ENCODE measurements at places on chromosomes 5 and 9. TPM values are rescaled to one million over a fixed set of nuclear protein-coding genes. Genes with fewer than 3 reads are reported as not detected.

The ZNF883 gene
- total RNA-seq: 4.1 TPM

The CDH18 gene
- total RNA-seq: 0.41 TPM

The CLPTM1L gene
- total RNA-seq: 173 TPM

The CCNO gene
- total RNA-seq: 0.70 TPM

The VPS13A gene
- total RNA-seq: 12.2 TPM

The BTNL3 gene
- total RNA-seq: not detected

GRCh38 chr5:135921388-135921787 is 25.7 kb upstream of the IL9 start:
- DNase-seq: no peak

GRCh38 chr9:73149371-73150067 is 2.1 kb upstream of the ANXA1 start:
- DNase-seq: no peak

GRCh38 chr9:4235871-4236804 is 63.7 kb downstream of the GLIS3 start:
- no peak for DNase-seq

DNA sequence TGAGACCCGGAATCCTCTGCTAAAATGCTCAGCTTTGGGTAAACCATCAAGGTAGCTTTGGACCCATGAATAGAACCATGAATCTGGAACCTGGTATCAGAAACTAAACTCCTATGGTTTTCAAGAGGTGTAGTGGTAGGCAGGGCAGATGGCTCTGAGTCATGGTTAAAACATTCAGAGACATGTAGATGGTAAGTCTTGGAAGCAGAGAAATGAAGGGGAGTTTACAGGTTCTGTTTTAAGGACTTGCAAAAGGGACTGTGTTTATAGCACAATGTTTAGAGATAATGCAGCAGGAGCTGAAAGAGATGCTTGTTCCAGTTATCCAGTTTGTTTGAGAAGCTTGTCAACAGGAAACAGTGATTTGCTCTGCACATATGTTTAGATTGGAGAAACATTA is 36.0 kb upstream of the FBN2 start:
- no peak for DNase-seq

DNA sequence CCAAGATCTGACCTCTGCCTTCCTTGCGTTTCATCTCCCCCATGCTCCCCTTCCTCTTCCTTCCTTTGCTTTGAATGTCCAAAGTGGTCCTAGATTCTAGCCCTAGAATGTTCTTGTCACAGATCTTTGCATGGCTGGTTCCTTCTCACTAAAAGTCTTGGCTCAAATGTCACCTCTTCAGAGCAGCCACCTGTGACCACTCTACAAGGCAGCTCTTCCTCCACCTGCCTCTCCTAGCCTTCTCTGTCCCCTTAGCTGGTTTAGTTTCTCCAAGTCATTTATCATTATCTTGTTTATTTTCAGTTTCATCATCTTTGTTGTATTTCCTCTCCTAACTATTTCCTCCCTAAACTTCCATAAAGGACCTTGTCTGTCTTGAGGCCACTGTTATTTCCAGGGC is 7.1 kb upstream of the OCLN start:
- no peak for DNase-seq

- no peak for DNase-seq
These were observed 19.1 kb upstream of the AK3 start for GRCh38 chr9:4760122-4760521.

DNA sequence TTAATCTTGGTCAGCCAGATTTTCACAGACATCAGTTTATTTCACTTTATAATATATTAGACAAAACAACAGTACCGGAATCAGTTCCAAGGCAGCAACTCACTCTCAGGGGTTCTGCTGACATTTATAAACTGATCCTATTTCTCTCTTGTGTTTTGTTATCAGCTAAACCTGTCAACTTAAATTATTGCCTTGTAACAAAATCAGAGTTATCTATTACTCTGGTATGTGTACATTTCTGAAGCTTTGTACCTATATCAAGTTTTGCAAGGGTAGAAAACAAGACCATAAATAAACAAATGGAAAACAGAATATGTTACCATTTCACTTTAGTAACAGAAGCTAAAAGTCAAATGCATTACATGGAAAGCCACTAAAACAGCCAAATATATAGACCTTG is 122.1 kb downstream of the SIL1 start:
- DNase-seq: no peak

- no peak for DNase-seq
These were observed 49.9 kb downstream of the PTPN3 start for GRCh38 chr9:109448223-109448622.

DNA sequence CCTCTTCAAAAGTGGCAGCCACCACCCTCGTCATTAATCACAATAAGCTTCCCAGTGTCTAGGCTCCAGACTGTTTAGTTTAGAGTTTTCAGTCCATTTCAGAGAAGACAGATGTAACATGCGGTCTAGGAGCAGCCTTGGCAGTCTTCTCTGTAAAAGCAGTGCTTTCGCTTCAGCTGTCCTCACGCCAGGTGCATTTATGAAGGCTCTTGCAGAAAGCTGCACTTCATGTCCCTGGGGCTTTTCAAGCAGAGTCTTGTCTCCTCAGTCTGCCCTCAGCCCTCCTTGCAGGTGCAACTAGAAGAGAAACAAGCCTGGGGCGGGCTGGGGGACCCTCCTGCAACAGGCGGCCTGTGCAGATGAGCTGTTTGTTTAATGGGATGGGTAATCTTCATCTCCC is 281.9 kb downstream of the DRD1 start:
- DNase-seq: no peak

GRCh38 chr9:118529624-118530214 is 825.5 kb downstream of the TLR4 start:
- no peak for DNase-seq

- DNase-seq: no peak
These were observed 1917.9 kb downstream of the EFNA5 start for GRCh38 chr5:105752801-105753200.

GRCh38 chr5:75319638-75320037 is 17.4 kb upstream of the HMGCR start:
- no peak for DNase-seq

All from glomerular endothelial cell (primary cell).